ENCODE measurements at places on chromosomes 16 and 17.

- DNase-seq, result no peak
These were observed 407 bp downstream of the MCRIP1 start for GRCh38 chr17:81832608-81833159.

DNA sequence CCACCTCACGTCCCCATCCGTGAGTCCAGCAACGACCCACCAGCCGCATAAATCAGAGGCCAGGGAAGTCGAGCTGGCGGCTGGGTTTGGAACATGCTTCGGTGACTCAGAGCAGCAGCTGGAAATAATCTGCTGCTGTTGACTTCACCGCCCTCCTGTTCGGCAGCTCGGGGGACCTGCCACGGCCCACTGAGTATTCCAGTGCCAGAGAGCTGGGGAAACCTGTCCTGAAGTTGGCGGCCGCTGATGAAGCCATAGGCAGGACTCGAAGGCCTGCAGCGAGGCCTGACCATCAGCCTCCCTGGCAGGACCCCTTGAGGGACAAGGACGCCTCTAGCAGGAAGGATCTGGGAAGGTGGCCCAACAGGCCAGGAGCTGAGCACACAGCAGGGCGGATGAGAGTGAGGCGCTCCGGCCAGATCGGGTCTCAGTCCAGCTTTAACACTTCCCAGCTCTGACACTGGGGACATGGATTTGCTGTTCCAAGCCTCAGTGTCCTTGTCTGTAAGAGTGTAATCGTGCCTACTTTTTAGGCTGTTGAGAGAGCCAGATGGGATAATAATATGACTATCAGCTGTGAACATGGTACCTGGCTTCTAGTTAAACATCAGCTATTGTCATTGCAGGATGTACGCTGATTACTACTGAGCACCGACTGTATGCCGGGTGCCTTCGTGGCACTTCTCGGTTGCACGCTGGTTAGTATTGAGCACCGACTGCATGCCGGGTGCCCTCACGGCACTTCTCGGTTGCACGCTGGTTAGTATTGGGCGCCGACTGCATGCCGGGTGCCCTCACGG is 50.4 kb upstream of the CIBAR2 start:
- peak; percentile 46 for DNase-seq

- DNase-seq, result peak; percentile 14
These were observed 135.1 kb upstream of the NOL11 start for GRCh38 chr17:67582673-67583081.

GRCh38 chr17:64060331-64060730 is 39.9 kb upstream of the ICAM2 start:
- DNase-seq, result no peak

DNA sequence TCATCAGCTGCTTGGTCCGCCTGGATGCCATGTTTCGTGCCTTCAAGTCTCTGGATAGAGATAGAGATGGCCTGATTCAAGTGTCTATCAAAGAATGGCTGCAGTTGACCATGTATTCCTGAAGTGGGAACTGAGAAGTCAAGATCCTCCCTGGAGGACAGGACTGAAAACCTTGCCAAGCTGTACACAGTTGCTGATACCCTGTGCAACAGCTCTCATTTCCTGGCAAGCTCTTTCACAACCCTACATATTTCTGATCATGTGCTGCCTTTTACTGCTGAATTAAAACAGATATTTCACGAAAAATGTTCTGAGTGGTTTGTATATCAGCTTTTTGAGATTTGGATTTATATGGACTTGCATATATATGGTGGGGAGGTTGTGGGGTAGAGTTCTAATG is 898 bp downstream of the CAPNS2 start:
- DNase-seq, result no peak

GRCh38 chr16:30697264-30698138 is 1.5 kb upstream of the SRCAP start:
- peak; percentile 97 for DNase-seq

- no peak for DNase-seq
These were observed 95.5 kb downstream of the SDK2 start for GRCh38 chr17:73548620-73549311.

- DNase-seq, result no peak
These were observed 15.7 kb upstream of the CDH8 start for GRCh38 chr16:62051942-62052341.

- DNase-seq, result no peak
These were observed 347.1 kb upstream of the CA10 start for GRCh38 chr17:52505601-52506000.

DNA sequence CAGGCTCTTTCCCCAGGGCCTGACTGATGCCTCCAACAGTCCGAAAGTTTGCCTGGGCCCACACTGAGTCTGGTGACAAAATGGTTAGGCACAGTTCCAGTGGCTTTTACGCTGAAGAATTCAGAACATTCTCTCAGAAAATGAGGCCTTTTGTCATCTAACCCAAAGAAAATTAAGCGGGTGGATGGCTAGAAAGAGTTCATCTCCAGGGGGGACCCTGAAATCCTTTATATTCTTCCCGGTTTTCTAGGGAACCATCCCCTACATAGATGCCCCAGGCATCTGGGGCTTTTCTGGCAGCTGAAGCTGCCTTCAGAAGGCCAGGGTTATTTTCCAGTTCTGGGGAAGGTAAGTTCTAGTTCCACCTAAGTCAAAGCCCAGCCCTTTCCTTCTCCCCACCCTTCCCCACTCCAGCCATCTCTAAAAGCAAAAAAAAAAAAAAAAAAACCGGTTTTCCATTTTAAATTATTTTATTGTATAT is 2.2 kb downstream of the RASD1 start:
- DNase-seq, result peak; percentile 49

- no peak for DNase-seq
These were observed 35.0 kb downstream of the NGFR start for GRCh38 chr17:49530118-49530517.
